Activated T-helper 1 cell treated with anti-CD3 and anti-CD28 coated beads, Interleukin-2, amount 50 U/mL, for 16 hours (primary cell): ENCODE measurements at places on chromosomes 5 and 9.

DNA sequence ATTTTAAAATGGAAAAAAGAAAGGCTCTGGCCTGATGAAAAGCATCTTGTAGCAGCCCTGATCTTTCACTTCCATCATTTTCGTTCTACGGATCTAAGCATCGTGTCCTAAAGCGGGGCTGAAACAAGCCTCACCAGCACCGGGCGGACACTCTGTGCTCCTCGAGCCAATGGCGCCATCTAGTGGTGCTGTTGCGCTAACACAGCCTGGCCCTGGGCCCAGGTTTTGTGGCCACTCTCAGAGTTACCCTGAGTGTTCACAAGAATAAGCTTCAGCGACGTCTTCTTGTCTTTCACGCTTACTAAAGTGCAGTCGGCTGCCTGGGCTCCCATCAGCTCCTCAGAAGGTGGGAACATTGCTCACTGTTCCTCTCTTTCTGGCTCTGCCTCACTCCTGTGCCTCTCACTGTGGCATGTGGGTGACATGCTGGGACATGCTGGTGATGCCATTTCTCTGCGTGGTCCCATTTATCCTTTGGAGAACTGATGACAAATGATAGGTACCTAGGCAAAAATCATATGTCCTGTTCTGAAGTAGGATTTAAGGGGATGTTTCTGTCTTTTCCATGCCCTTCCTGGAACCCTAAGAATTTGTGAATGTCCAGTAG, 32.7 kb downstream of the DMRT3 start:
- DNase-seq = peak; percentile 32

GRCh38 chr9:111483858-111484571, at the start of gene ECPAS:
Gene ECPAS, minus strand, starts transcription at chr9:111484383. Its CDS starts 11,465 bp downstream, at chr9:111472918.
- DNase-seq = peak; percentile 49

DNA sequence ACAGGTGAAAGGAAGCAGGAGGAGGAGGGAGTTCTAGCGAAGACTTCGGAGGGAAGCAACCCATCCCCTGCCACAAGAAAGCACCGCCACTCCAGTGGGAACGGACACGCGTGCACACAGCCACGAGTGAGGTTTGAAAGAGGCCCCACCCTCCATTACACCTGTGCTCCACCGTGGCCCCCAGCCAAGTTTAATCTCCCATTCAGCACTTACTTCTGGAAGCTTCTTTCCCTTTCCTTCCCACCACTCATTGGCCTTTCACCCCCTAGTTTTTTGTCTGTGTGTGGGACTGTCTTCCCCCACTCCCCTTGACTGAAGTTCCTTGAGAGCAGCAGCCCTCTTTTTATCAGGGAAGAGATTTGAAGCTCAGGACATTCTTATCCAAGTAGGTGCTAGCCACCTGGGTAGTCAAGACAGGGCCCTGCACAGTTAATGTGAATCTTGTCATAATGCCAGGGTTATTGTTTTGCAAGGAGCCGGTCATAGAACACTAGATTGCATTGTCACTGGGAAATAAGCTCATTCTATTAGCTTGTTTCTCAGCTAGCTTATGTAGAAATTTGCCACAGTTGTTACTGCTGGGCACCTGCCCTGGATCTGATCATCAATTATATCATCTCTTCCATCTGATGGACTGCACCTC, 256.0 kb downstream of the DOCK8 start:
- DNase-seq = no peak

- DNase-seq = no peak
These were observed 115.3 kb downstream of the FANCC start for GRCh38 chr9:95202076-95202681.

GRCh38 chr9:93132946-93133680, 938 bp downstream of the NINJ1 start:
- no peak for DNase-seq

- no peak for DNase-seq
These were observed 3.0 kb upstream of the TUSC1 start for GRCh38 chr9:25681266-25681665.

- no peak for DNase-seq
These were observed 1022.1 kb downstream of the CDH18 start for GRCh38 chr5:18965893-18966292.

- no peak for DNase-seq
These were observed 45.3 kb upstream of the ENTREP1 start for GRCh38 chr9:69279733-69280132.

GRCh38 chr5:171388816-171389168, 1.1 kb downstream of the NPM1 start:
- peak; percentile 13 for DNase-seq

DNA sequence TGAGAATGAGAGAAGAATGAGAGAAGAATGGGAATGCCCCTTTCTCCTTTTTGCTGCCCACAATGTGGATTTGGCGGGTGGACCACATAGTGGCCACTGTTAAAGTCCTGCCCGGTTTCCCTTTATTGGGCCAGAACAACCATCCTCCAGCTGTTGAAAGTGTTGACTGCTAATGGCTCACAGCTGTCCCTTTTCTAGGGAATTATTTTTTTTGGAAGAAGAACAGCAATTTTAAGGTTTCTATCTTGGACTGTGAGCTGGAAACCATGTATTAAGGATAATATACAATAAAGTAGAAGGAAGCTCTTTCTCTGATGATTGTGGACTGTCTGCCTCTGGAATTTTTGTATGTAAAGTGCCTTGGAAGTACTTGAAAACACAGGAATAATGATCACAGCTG, 185.9 kb downstream of the DMRT2 start:
- no peak for DNase-seq

- DNase-seq = no peak
These were observed 33.1 kb downstream of the RASA1 start for GRCh38 chr5:87300744-87301143.

DNA sequence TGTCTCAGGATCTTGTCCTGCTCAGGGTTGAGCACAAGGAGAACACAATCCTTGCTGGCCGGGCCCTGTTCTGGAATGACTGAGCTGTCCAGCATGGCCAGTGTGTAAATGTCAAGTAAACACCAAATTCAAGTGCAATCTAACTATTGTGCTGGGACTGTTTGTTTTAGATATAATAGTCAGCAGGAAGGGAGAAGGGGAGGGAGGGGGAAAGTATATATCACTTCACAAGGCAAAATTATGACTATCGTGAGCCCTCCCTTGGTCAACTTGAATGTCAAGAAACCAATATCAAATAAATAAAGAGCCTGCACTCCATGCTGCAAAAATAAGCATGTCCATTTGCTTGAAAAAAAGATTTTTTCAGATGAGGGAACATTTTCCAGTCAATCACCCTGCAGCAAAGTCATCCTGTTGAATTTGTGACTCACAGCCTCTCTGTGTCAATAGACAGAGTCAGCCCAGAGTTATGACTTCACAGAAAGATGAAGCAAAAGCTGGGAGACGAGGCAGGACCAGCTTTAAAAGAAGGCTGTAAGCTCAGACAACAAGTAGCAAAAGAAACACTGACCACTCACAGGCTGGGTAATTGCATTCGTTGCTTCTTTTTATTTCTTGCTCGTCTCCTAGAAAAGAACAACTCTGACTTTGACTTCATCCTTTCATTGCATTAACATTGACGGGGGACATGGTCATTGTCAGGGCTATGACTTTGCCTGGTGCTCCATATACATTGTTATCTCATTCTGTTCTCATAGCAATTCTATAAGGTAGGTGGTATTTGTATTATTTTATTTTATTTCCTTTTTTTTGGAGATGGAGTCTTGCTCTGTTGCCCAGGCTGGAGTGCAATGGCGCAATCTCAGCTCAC, 15.3 kb upstream of the KLF4 start:
- no peak for DNase-seq

DNA sequence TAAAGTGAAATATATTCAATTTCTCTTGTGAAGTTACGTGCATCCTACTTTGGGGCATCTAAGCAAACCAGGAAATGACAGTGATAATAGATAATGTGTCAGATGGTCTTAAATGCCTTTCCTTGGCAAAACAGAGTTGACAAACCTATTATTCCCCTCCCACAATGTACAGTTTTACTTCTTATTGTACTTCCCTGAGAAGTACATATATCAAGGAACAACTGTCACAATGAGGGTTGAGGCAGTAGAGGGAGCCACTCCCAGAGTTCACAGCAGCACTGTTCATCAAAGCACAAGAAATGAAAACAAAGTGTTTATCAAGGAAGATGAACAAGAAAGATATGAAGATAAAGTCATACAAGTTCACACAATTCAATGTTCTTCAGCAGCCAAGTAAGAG, 41.1 kb downstream of the ELAVL2 start:
- DNase-seq = no peak

DNA sequence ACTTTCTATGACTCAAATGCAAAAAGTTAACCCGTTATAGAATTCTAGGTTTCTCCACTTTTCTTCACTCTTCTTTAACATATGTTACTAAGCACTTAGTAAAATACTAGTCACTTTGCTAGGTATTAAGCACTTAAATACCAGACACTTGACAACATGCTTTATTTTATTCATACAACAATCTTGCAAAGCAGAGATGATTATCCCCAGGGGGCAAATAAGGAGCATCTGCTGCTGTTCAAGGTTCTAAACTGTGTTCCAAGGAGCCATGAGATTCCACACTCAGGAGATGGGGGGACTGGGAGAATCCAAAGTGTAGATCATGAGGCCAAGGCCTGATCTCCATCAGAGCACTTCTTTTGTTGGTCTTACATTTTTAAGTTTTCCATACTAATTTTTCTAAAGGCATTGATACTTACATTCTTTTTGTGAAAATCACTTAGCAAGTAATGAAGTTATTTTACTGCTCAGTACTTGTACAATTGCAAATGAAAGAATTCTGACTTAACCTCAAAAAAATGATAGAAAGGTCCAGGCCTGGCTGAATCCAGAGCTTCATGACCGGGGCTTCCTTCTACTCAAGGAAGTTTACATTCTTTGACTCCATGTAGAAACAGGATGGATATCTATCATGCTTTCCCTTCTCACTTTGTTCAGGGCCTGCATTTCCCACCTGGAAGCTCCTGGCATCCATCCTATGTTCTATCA, 504.4 kb upstream of the WWC1 start:
- DNase-seq = no peak

DNA sequence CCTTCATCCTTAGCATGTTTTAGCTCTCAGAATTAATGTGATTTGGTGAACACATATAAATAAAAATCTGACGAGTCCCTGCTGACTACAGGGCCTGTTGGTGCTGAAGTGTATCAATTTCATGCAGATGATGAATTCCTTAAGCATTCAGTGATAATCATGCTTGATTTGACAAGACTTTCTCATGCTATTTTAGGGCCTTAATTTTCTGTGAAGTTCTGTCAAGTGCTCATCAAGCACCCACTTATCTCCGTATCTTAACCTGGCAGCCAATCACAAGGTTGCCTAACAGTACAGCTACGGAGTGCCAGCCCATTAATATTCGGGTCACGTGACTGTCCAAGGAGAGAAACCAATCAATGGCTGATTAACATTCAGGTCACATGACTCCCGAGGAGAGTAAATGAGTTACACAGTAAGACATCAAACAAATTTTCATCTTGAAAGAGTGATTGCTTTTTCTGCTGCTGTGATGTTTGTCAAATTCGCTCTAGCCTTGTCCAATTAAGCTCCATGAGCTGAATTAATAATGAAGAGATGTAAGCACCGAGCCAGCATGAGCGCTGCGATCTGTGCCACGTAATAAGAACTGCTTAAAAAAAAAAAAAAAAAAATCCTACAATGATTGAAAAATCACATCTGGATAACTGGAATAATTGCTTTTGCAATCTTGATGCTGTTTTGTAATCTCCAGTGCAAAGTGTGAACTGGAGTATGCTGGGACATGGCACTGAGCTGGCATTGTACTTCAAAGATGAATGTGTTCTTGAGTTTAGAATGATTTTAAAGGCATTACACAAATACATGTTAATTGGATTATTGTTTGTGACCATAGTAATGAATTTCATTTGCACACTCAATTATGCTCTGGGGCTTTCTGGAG, 104.3 kb upstream of the SPATA31D4 start:
- no peak for DNase-seq

- DNase-seq = no peak
These were observed 28.4 kb upstream of the SMIM32 start for GRCh38 chr5:136221340-136221739.

- peak; percentile 17 for DNase-seq
These were observed 65.2 kb upstream of the SPIN1 start for GRCh38 chr9:88322906-88323566.

- no peak for DNase-seq
These were observed 40.3 kb downstream of the CCDC125 start for GRCh38 chr5:69292306-69292705.

- no peak for DNase-seq
These were observed 64.4 kb upstream of the SPATA31E1 start for GRCh38 chr9:87818308-87818707.

GRCh38 chr5:131209506-131210150, 38.9 kb downstream of the LYRM7 start:
- peak; percentile 17 for DNase-seq

DNA sequence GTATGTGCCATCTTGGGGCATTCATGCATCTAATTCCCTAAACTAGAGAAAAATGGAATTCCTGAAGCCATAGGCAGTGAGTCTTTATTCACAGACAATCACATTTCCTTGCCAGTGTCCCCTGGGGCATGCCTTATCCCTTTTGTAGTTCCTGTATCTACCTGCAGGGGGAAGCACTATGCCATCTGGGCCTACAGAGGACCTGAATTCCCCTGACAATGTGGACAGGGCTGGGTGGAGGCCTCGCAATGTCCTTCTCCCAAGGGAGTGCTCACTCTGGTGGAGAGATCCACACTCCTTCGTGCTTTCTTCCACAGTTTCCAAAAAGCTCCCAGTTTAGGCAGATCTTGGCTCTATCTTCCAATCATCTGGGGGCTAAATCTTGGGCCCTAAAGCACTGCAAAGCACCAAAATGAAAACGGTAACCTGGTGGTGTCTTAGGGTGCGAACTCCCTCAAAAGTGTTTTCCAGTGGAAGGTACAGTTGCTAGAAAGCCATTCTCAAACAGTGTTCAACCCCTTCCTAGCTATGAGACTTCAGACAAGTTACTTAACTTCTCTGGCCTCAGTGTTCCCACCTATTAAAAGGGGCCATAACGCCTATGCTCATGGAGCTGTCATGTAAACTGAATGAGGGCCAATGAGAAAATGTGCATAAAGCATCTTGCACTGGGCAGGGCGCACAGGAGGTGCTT, 17.5 kb downstream of the WHRN start:
- DNase-seq = no peak

GRCh38 chr5:143964919-143965318, 153.0 kb downstream of the HMHB1 start:
- DNase-seq = no peak
